CD4-positive, alpha-beta T cell treated with Interleukin-4 for 1 hour (primary cell): ENCODE measurements at places on chromosomes 5 and 9.

- no peak for DNase-seq
Measured at GRCh38 chr9:35414889-35415288, 75.0 kb upstream of the RUSC2 start.

DNA sequence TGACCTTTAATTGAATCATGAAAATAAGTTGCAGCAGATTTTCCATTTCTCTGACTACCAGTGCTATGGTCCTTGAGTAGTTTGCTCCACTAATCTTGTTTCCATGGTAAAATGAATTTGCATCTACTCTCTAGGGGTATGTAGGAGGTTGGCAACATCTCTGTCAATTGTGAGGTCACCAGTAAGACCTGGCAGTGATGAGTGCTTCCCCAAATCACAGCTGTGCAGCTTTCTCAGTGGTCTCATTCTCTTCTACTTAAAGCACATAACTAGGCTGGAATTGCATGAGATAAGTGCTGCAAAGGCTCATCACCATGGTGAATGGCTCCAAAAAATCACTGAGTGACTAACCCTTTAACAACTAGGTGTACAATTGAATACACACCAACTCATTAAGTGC is 36.3 kb downstream of the ADAMTS19 start:
- no peak for DNase-seq

DNA sequence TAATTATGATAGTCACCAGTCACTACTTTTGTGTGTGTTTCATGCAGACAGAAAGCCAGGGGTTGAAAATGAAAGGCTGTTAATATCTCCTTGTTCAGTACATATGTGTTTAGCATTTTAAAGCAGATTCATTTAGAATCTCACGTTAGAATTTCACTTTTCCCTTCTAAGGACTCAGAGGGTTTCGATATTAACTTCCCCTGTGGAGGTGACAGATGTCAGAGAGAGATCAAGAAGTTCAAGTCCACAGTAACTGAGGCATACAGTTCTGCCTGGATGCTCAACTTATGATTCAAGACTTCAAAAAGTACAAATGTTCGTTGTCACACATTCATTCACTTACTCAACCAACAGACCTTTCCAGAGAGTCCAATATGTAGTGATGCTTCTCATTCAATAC is 251.1 kb downstream of the EBF1 start:
- no peak for DNase-seq

GRCh38 chr9:34989946-34990635 is 546 bp downstream of the DNAJB5 start:
- DNase-seq = peak; percentile 25

GRCh38 chr5:87048156-87048555 is 219.5 kb upstream of the RASA1 start:
- DNase-seq = no peak

- DNase-seq = no peak
Measured at GRCh38 chr5:105849701-105850100, 1821.0 kb downstream of the EFNA5 start.

DNA sequence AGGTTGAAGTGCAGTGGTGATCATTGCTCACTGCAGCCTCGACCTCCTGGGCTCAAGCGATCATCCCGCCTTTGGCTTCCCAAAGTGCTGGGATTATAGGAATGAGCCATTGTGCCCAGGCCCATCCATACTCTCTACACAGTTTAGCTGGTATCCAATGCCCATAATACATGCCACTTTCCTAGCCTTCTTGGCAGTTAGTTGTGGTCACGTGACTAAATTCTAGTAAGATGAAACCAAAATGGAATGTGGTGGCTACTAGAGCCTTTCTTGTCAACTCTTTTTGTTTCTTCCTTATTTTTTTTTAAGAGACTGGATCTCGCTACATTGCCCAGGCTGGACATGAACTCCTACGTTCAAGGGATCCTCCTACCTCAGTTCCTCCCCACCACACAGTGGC is 15.3 kb upstream of the KIF27 start:
- no peak for DNase-seq

- DNase-seq = no peak
Measured at GRCh38 chr9:34983209-34983608, 6.3 kb upstream of the DNAJB5 start.

DNA sequence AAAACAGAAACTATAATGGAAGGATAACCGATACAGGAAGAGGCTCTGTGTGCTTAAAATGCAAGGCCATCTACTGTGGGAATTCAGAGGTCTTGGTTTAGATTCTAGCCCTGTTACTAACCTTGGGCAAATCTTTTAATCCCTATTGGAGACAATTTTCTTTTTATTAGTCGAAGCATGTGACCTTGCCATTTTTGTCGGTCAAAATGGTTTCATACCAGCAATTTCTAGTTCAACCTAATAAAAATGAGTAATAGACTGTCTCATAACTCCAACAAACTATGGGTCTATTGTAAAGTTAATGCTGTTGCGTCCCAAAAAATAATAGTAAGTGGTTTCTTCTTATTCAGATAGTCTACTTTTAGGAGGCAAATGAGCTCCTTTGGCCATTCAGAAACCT is 38.4 kb downstream of the PRR16 start:
- DNase-seq = no peak

- no peak for DNase-seq
Measured at GRCh38 chr9:127308652-127309434, 44.3 kb downstream of the GARNL3 start.

DNA sequence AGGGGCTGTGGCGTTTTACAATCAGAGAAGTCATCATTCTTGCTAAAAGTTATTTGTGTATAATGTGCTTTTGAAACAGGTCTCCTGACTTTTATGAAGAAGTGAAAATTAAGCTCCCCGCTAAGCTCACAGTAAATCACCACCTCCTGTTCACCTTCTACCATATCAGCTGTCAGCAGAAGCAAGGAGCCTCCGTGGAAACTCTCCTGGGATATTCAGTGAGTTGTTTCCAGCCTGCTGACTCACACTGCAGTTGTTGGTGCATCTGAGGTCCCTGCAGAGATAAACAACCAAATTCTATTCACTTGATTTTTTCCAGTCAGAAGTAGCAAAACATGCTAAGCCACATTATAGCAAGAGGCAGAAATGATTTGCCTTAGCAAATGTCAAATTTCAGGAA is 156.7 kb downstream of the DOCK8 start:
- DNase-seq = no peak

DNA sequence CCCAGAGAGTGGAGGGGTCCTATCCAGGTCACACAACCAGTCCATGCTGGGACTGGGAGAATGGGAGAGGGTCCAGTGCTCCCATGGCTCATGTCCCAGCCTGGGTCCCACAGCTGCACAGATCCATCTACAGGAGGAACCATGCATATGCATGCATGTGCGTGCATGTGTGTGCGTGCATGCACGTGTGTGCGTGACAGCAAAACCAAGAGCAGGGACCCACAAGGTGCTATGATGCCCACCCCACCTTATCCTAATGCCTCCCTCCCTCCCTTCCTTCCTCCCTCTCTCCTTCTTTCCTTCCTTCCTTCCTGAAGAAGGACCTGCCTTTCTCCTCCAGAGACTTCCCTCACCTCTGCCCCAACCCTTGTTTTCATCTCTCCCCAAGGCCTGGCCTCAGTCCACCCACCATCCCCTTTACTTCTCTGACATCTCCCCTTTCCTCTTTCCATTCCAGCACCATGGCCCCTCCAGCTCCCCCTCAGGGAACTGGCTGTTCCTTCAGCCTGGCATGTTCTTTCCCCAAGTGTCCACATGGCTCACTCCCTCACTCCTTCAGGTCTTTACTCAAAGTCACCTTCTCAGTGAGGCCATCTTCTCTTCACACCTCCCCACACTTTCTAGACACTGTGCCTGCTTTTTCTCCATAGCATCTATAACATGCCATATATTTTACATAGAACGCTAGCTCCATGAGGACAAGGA is 21.8 kb downstream of the AQP7 start:
- no peak for DNase-seq

GRCh38 chr5:107618242-107618641 is 52.5 kb downstream of the EFNA5 start:
- DNase-seq = no peak

DNA sequence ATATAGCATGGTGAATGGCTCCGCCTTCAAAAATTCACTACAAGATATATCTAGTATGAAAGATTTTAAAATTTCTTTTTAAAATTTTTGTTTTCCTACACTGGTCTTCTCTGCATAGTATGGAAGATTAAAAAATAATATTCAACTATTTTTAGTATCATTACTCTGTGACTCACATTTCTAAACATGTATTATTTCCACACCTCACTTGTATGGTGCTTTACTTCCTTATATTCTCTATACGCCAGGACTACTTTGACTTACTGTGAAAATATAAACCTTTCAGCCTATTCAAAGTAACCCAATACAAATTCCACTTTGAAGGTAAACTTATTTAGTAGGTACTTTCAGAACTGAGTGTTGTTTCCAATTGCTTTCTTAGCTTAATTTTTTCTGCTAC is 26.8 kb upstream of the TXNDC8 start:
- no peak for DNase-seq

GRCh38 chr9:68672215-68672614 is 32.8 kb upstream of the PIP5K1B start:
- no peak for DNase-seq

GRCh38 chr5:157976429-157976828 is 117.5 kb upstream of the CLINT1 start:
- DNase-seq = no peak

DNA sequence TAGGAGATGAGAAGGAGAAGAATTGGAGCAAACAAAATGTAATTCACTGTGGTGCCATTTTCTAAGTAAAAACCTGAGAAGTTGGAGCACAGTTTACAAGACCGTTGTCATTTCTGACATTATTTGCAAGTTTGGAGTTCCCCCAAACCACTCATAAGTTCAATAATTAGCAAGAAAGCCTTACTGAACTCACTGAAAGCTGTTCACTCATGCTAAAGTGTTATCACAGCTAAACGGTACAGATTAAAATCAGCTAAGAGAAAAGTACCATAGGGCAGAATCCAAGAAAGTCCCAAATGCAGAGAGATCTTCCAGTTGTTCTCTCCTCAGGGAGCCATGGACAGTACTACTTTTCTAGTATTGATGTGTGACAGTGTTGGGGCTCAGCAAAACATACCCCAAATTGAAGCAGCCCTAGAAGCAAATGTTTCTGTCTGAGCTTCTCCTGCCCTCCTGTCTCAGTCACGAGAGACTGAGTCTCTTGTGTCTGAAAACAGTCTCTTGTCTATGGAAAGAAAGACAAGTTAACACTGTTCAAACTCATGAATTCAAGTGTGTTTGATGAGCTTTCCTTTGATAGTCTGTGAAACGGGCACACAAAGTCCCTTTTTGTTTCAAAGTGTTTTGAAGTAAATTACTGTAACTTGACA is 221.2 kb downstream of the GABRG2 start:
- DNase-seq = no peak

DNA sequence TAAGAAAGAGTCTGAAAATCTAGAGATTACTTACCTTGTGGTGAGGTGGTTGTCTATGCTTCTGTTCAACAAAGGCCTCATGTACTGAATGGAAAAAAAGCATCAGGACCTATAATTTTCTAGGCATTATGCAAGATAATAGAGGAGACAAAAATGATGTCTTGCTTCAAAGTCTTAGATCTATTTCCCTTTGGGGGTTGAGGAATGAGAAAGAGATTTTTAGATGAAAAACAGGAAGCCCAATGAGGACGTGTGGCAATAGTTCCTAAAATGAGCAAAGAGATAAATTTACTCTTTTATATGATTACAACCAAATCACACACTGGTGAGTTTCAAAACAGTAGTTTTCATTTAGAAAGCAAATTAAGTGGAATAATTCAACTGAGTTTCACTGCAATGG is 99.5 kb downstream of the GHR start:
- DNase-seq = no peak

GRCh38 chr5:135713161-135713915 is 121.1 kb upstream of the SLC25A48 start:
- no peak for DNase-seq

GRCh38 chr5:51201024-51201423 is 182.2 kb upstream of the ISL1 start:
- no peak for DNase-seq

GRCh38 chr5:173522518-173522917 is 93.9 kb downstream of the BOD1 start:
- no peak for DNase-seq

GRCh38 chr9:20043035-20043434 is 254.2 kb upstream of the SLC24A2 start:
- peak; percentile 40 for DNase-seq

- DNase-seq = no peak
Measured at GRCh38 chr9:8649160-8649559, 849.6 kb upstream of the DMAC1 start.

DNA sequence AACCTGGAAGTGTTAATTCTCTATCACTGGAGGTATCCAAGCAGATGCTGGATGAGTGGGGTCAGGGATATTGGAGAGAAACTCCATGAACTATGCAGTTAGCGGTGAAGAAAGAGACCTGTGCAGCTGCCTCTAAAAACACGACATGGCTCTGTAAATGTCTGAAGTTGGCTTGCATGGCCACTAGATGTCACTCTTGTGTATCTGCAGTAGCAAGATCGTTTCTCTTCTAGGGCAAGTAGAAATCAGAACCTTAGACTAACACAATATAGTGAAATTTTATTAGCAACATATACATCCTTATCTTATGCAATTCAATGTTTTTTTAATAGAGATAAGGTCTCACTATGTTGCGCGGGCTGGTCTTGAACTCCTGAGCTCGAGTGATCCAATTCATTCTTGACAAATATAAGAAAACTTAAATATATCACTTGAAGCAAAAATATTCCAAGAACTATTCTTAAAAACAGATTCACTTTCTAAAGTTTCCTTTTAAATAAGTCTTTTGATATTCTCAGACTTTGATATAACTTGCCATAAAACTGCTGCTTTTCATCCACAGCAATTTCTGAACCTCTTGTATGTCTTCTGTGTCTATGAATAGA is 2.9 kb downstream of the OR2S2 start:
- DNase-seq = peak; percentile 61

GRCh38 chr5:77847129-77847460 is 71.0 kb upstream of the TBCA start:
- no peak for DNase-seq

DNA sequence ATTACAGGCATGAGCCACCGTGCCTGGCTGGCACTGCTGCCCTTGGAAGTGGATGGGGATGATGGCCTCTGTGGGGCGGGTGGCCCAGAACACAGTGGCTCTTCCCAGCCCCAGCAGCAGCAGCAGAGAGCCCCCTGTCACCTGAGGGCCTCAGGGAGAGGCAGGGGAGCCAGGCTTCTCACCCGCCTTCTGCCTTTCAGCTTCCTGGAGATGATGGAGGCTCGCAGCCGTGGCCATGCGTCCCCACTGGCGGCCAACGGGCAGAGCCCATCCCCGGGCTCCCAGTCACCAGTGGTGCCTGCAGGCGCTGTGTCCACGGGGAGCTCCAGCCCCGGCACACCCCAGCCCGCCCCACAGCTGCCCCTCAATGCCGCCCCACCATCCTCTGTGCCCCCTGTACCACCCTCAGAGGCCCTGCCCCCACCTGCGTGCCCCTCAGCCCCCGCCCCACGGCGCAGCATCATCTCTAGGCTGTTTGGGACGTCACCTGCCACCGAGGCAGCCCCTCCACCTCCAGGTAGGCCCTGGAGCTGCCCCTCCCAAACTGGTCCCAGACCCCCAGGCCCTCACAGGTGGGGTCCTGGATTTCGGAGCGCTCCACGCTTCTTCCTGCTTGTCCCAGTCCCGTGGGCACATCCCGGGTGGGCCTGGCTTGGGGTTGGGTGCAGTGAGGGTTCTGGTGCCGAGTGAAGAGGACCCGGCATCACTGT is 5.0 kb upstream of the AJM1 start:
- DNase-seq = no peak

- no peak for DNase-seq
Measured at GRCh38 chr9:120885958-120886357, 9.0 kb upstream of the PHF19 start.
